ENCODE measurements at places on chromosomes 1 and 21.

DNA sequence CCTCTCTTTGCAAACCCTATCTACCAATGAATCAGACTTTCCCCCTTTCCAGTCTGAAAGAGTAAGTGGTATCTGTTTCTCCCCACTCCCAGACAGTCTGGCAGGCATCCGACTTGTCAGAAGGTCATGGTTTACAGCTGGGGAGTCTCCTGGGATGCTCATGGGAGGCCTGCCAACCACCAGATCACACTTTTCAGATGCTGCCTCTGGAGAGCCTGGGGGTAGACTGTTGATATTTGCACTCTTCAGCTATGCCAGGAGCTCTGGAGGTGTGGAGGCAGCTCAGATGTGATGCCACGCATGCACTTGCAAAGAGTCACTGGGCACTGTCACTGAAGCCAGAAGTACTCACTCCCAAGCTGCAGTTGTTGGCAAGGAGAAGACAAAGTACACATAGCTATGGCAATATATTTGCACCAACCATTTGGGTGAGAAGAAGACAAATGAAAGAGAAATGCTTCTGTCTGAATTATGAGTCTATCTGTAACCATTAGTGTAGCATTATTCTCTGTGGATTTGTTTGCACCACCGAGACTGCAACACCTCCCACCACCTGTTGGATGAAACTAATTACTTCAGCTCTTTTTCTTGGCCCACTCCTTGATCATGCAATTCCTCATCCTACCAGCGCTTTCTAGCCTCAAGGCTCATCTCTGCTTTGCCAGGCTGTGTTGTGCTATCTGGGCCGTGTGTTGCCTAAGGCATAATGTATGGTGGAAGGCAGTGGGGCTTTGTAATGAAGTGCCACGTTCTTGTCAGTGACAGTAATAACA lies 133.0 kb upstream of the SPAG17 start:
- DNase-seq: no peak

DNA sequence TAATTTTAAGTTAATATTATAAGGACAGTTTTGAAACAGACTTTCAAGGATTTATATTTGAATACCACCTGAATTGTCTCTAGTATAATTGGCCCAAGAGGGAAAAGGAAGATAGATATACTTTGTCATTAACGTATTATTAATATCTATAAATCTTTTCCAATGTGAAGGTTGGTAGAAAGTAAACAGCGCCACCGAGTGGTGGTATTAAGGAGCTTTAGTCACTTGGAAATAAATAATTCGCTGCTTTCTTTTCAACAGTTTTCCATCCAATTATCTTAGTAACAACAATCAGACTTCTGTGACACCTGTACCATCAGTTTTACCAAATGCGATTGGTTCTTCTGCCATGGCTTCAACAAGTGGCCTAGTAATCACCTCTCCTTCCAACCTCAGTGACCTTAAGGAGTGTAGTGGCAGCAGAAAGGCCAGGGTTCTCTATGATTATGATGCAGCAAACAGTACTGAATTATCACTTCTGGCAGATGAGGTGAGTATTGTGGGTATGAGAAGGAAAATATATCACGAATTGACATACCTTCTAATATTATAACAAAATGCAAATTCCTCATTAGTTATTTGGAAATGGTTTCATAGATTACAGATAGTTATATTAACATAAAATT lies 37.7 kb downstream of the SH3GLB1 start:
- DNase-seq: peak; percentile 39

- no peak for DNase-seq
Observed at GRCh38 chr1:33683913-33684312, 180.0 kb upstream of the HMGB4 start.

DNA sequence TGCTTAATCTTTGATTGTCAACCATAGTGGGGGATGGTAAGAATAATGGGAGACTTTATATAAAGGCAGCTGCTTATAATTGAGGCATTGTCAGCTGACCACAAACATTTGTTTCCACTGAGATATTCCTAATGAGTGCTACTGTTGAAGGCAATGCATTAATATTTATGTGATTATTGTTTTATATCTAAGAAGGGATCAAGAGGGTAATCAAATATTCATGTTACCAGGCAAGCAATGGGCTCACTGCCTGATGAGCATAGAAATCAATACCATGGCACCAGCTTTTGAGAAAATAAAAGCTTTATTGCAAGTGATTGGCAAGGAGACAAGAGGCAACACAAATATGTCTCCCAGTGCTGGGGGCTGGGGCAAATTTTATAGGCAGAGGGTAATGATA lies 706.7 kb upstream of the ADAMTS5 start:
- no peak for DNase-seq

GRCh38 chr1:176531921-176532897 lies 69.2 kb downstream of the PAPPA2 start:
- no peak for DNase-seq

- DNase-seq: no peak
Observed at GRCh38 chr1:17141441-17142197, 22.4 kb upstream of the PADI2 start.

DNA sequence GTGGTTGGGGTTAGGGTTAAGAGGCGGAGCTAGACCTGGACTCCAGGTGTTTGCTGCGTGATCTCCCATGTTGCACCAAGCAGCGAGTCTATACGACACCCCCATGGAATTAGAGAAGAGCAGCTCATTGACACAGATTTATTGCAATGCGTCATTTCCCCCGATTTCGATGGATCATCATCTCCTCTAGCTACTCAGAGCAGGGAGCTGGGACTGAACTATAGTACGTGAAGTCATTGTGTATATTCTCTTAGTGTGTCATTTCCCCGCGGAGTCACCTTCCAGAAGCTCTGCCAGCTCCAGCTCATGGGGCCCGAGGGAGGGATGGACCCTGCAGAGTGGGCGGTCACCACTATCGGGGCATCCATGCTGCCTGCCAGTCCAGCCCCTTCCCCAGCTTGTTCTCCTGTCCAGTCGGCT lies 7.5 kb upstream of the C2CD2 start:
- no peak for DNase-seq

DNA sequence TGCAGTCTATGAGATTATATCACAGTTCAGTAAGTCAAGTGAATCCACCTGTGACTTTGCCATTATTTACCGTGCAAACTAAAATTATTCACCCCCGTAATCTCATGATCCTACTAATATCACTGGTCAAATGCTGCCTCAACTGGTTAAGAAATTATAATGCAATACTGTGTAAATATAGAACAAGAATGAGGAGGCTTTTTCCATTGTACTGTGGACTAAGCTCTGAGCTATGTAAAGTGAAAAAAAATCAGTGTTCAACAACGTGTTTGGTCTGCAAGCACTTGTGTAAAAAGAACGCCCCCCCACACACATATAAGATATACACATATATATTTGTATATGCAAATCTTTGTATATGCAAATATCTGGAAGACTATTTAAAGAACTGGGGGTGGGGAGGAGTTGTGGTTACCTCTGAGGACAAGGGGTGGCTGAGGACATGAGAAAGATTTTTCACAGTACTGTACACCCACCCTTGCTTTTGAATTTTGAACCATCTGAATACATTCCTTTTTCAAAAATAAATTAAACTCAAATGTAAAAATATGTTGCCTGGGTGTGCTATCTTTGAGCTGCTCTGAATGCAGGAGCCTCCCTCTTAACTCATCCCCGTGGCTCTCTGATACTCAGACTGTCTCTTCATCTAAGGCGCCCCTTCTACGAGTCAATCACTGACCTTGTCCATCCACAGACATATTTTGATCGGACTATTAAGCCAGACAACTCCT lies 57.0 kb downstream of the PTP4A2 start:
- DNase-seq: no peak

DNA sequence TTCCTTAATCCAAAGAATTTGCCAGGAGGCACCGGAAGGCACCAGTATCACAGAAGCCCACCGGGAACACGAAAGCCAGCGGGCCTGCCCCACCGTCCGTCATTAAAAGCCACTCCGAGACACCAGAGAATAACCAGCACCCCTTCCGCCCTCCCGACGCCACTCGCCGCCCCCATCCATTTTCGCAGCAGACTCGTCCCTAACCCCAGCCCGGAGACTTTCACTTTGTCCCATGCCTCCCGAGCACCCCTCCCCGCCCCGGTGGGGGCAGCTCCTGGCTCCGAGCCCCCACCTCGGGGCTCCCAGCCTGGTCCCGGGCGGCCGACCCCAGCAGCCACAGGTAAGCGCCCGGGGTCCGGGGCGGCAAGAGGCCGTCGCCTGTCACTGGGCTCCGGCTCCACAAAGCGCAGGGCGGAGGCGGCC lies 105.4 kb downstream of the SLC45A1 start:
- DNase-seq: peak; percentile 37

DNA sequence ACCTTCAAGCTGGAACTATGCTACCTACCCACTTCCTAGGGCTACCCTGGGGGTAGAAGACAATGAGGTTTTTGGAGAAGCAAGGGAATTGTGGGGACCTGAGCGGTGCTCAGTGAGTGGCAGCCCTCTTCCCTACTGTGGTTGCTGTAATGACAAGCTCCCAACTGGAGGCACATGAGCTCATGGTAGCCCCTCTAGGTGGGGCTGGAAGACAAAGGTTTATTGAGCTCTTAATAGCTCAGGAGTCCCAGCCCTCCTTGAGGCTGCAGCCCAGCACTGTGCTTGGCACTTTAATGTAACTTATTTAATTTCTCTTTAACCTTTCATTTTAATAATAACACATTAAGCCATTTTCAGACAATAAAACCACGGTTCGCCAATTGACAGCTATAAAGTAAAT lies 528.9 kb downstream of the OMA1 start:
- DNase-seq: no peak

DNA sequence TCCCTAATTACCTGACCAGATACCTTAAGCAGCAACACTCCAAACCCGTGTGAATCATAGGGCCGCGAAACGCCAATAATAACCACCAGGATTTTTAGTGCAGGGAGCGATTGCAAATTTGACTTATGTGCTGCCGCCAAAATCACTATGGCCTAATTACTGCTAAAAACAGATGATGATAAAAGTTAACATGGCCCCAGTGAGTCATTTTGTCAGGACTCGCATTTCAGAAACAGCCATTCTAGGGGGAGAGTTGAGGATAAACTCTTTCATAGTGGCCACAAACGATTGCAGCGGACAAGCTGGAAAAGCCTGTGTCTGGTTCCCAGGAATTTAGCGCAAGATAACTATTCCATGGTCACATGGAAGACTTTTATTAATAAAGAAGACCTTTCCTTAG lies 103.4 kb downstream of the HLX start:
- no peak for DNase-seq

- no peak for DNase-seq
Observed at GRCh38 chr1:47996406-47997226, 569 bp downstream of the TRABD2B start.

GRCh38 chr1:111251570-111251969 lies 24.1 kb downstream of the CHI3L2 start:
- no peak for DNase-seq

GRCh38 chr1:35259561-35259960 lies 8.9 kb upstream of the ZMYM4 start:
- DNase-seq: no peak

DNA sequence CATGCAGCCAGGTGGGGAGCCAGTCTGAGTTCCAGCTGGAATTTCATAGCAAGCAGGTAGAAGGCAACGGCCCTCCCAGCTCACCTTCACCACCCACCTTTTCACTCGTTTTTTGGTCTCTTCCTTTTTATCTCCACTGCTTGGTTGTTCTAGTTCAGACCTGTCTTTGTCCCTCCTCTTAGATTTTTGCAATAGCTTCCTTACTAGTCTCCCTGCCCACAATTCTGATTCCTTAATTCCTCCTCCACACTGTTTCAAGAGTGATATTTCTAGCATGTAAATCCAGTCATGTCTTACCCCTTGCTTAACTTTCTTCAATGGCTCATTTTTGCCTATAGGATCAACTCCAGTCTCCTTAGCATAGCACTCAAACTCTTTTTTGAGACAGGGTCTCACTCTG lies 119.6 kb downstream of the TMEM53 start:
- no peak for DNase-seq

DNA sequence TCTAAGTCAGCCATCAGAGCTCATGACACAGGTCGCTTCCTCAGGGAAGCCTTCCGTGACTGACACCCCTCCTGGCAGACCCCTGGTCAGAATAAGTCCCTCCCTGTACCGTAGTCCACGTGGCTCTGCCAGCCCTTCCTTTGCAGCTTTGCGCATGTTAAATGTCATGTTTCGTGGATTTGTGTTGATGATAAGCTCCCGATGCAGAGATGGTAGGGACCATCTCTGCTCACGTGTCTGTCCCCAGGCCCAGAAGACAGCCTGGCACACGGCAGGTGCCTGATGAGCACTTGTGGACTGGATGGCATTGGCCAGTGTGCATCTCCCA lies 75.9 kb downstream of the DHRS3 start:
- no peak for DNase-seq

DNA sequence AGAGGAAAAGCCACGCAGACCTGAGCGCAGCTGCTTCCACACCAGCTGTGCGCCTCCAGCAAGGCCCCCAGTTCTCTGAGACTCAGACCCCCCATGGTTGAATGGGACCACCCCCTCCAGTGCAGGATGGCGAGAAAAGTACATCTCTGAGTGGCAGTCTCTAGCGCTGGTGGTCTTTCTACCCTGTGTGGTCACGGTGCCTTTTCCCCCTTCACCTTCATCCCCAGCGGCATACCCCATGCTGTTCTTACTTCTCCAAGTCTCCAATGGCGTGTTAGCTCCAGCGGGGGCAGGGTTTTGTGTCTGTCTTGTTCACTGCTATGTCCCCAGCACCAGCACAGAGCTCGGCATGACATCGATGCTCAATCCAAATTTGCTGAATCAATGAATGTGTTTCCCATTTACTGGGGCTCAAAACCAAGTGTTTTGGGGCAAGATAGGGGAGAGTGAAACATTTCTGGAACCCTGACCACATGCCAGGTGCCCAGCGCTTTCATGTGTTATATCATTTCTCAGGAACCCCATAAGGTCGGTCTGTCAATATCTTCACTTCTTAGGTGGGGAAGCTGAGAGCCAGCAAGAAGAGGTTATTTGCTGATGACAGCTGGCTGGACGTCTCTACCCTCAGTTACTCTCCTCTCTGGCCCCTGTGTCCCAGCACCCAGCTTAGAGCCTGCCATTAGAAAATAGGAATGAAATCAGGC lies 959 bp upstream of the SDC3 start:
- no peak for DNase-seq

- no peak for DNase-seq
Observed at GRCh38 chr1:30930631-30931173, 22.1 kb upstream of the SDC3 start.

DNA sequence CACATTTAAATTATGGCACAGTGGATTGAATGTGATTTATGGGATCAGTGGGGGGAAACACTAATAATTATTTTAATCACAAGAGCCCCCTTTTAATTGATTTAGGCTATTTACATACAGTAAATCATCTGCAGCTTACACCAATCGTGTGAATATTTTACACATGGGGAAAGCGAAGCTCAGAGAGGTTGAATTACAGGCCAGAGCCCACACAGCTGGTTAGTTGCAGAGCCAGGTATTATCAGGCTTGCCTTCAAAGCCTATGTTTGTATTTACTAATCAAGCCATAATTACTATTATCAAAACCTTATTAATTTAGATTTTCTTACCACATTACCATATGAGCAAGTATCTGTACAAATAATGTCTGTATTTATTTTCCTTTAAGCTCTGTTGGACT lies 749 bp downstream of the SDCCAG8 start:
- no peak for DNase-seq

- DNase-seq: no peak
Observed at GRCh38 chr1:118395430-118395991, 210.5 kb upstream of the SPAG17 start.

- peak; percentile 43 for DNase-seq
Observed at GRCh38 chr1:223189903-223190724, 47.1 kb upstream of the TLR5 start.

Measured in activated CD4-positive, alpha-beta T cell treated with anti-CD3 and anti-CD28 coated beads, Interleukin-2, amount 50 U/mL, for 1 hour (primary cell).